ENCODE measurements at places on chromosomes 11 and 22. TPM values are rescaled to one million over a fixed set of nuclear protein-coding genes. Genes with fewer than 3 reads are reported as not detected.

CRYBB2 gene
- total RNA-seq = not detected

PAMR1 gene
- 5.6 TPM for total RNA-seq

RIMBP3C gene
- total RNA-seq = 0.47 TPM

SLC22A8 gene
- total RNA-seq = not detected

DNA sequence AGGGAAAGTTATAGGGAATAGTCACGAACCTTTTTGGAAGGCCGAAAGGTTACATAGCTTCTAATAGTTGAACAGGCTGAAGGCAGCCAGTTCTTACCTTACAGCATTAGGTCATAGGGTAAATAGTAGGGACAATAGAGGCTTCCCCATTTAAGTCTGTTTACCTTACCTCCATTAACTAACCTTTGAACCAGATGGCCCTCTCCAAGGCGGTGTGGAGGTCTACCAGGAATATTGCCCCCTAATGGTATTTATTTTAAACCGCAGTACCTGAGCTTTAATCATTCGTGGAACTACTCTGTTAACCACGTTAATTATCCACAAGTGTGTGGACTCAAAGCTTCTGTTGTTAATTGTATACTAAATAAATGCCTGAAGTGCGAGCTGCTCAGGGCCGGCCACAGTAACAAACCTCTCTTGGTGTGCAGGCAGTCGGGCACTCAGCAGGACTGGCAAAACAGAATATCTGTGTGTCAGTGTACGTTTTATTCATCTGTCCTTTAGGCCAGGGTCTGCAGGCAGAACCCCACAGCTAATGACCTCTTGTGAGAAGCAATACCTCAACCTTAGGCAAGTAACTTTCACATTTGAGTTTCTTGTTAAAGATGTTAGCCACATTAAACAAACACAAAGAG lies 81.7 kb downstream of the PRCP start:
- no peak for DNase-seq

GRCh38 chr22:46362203-46362933 lies 26.9 kb downstream of the TRMU start:
- DNase-seq = peak; percentile 40

GRCh38 chr11:69808667-69809086 lies 10.5 kb downstream of the FGF3 start:
- no peak for DNase-seq

DNA sequence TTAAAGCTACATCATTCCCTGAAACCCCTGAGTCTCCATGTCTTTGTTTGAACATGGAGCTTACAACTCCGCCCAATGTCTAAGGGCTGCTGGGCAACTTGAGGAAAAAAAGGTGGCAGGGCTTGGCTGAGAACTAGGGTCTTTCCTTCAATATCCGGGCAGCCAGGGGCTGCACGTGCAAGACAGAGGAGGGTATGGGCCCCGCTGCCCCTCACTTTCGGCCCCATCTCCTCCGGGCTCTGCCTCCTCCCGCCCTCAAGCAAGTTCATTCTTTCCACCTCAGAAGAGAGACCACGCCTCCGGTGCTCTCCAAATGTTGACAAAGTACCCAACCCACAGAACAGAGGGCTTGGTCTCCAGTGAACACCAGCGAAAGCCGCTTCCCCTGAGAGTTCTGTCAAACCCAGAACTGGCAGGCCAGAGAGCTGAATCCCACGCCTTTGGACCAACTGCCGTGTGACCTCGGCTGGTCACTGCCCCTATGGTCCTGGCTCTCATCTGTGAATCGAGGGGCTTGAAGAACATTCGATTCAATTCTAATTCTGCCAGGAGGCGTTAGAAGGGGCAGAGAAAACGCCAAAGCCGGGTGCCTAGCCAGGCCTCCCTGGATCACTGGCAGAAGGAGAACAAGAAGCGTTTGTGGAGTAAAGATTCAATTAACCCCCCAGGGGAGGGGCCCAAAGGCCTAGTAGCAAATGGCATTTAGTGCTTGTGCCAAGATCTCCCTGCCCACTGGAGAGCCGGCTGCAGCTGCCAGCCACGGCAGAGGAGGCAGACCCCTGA lies 7.3 kb downstream of the PDGFB start:
- peak; percentile 64 for DNase-seq

GRCh38 chr22:19654338-19654987 lies 59.8 kb upstream of the SEPTIN5 start:
- DNase-seq = no peak

DNA sequence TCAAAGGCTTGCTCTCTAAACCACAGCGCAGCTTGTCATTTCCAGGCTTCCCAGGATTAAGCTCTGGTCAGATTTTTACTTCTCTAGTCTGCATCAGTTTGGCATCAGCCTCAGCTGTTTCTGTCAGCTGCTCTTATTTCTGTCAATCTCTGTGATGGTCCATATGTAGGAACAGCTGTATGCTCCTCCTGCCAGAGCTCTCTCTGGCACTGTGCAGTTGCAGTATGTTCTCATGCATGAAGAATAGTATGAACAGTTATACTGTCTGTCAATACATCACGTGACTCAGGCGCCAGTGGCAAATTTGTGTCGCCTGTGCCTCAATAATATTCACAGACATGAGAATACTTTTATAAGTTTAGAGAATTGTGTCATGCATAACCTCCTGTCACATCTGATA lies 6.7 kb downstream of the OR6M1 start:
- DNase-seq = no peak

- no peak for DNase-seq
These were observed 7.2 kb downstream of the UCP2 start for GRCh38 chr11:73975479-73975757.

- no peak for DNase-seq
These were observed 38.0 kb upstream of the PICALM start for GRCh38 chr11:86106916-86107315.

All from lower lobe of right lung (tissue), 2 donors.